ENCODE measurements at places on chromosomes 2 and 18. TPM values are rescaled to one million over a fixed set of nuclear protein-coding genes. Genes with fewer than 3 reads are reported as not detected.

Gene DIPK1C
- total RNA-seq: not detected

Gene RFX8
- total RNA-seq: 10.4 TPM

Gene MZT2A
- 92.0 TPM for total RNA-seq

Gene GRHL1
- 0.52 TPM for total RNA-seq
